ENCODE measurements at places on chromosomes 4 and X.

DNA sequence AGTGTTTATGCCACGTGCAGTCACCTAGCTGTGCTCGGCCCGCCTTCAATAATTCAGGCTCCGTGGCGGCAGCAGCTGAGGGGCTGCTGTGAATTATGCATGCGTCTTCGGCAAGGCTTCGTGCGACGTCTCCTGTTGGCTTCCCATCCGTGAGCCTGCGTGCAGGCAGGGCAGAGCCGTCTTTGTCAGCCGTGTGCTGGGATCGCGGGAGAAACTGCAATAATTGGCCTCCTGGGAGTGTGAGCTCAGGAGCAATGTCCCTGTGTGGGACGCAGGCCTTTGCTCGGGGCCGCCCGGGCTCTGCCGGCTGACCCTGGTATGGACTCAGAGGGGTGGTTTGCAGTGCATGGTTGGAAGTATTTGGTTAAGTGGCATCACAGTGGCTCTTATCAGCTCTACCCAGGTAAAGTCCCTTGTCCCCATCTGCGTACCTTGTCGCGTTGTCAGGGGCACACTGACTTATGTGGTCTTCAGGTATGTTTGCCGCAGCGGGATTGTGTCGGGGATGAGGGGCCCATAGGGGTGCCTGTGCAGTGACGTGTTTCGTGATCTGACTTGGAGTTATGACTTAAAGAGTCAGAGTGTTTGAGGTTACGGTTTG lies 34.5 kb upstream of the HGFAC start:
- DNase-seq: no peak

DNA sequence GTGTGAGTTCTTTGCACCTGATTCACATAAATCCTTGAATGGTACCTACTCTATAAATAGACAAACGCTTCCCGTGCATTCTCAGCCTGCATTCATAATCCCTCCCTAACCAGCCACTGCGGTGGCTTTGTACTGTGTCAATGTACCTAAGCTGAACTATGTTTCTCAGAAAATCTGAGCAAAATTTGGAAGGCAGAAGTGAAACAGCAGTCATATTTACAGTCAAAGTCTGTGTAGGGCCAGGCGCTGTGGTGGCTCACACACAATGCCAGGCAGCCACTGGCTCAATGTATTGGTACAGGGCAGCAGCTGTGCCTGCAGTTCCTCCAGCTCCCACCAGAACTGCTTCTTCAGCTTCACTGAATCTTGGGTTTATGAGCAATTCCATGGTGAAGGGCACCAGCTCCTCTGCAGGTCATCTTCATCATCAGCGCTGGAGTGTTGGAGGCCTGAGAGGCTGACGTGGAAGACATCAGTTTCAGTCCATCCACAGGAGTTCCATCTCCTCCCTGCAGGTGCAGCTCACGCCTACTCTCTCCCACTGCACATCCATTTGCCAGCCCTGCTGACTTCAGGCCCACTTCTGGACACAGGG lies 32.3 kb upstream of the IRF2 start:
- DNase-seq: no peak

GRCh38 chrX:31845003-31845402 lies 773.2 kb upstream of the FTHL17 start:
- DNase-seq: no peak

DNA sequence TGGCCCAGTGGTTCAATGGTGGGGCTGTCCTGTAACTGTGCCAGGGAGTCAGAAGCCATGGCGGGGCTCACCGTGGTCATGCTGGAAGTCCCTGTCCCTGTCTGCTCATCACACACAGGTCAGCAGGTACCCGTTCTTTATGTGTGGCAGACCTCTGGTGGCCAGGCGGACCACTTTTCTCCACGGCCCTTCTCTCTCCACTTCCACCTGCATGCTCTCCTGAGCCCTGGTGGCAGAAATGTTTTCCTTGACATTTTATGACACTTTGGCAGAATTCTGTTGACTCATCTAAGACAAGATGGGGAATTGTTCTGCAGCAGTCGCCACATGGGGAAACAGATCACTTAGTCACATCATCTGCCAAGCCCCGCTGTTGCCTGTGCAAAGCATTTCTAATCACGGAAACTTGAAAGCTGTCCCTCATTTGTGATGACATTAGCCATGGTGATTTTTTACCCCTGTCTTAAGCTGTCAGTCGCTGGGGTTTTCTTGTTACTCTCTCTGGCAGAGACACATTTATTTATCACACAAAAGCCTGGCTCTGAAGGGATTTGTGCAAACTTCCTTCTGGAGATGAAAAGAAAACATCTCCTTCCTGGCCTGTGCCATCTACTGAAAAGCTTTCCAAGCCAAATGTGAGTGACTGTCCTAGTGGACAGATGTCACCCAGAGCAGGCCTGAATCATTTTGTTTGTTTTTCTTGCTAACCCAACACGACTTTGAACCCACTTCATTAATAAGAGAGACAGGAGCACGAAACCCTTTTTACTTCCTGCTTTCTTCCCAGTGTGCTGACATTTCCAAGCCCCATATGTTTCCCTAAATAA lies 38.8 kb upstream of the STIM2 start:
- no peak for DNase-seq

DNA sequence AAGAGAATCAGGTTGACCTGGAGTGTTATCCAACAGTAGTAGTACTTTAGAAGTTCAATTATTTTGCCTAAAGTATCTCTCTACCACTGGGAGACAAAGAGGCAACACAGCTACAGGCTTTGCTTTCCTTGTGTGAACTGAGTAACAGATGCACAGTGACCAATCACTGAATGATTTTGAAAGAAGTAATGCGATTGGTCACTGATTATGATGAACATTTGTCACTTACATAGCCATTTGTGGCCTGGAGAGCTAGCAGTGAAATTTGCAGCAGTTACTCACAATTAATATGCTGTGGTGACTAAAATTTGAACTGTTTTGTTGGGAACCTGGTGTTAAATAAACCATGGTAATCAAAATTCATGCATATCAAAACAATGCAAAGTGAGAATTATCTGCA lies 508.7 kb upstream of the DIPK2B start:
- no peak for DNase-seq

DNA sequence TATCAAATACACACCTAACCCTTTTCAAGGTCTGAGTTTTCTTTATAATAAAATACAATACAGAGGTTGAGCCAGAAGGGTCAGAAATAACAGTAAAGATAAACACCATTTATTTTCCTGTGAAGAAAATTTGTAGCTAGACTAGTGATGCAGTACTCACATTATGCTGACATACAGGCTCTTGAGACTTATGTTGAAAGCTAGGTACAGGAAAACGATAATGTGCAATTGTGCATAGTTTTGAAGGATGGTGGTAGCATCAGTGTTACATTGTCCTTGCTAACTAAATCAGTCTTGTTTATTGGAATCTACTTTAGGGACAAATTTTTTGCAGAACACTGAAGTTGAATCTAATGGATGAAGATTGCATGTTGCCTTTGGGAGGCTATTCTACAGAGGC lies 1877.2 kb downstream of the PCDH7 start:
- DNase-seq: no peak

DNA sequence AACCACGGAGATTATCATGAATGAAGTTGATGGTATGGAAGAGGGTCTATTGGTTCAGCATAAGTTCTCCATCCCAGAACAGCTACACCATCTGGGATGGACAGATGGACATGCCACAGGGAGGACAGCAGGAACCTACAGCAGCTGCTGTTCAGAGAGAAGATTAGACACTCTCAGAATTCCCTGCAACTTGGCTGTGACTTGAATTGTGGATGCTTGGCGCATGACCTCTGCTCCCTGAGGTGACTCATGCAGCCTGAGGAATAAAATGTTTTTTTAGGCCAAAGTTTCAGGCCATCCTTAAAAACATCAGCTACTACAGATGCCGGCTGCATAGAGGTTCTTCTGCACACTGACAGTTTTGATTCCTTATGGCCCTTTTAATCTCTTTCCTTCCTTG lies 97.3 kb downstream of the RS1 start:
- DNase-seq: no peak

GRCh38 chrX:126065901-126066660 lies 100.0 kb downstream of the DCAF12L2 start:
- DNase-seq: no peak

GRCh38 chrX:39456894-39457604 lies 640.7 kb downstream of the BCOR start:
- no peak for DNase-seq

DNA sequence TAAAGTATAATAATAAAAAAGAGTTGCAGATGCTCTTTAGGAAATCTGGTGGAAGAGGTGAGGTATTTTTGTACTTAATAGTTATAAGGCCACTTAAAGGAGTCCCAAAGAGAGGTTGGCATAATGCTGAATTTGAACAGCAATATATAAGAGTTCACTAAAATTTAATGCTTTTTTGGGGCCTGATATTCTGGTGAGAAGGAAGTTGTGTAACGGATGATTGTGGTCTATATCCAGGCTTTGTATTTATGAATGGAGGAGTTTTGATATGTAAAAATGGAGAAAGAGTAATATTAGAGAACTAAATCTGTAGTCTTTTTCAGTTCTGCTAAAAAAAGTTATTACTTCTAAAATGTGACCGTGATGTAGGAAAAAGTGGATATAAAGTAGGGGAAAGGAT lies 20.4 kb downstream of the BMP2K start:
- DNase-seq: no peak

DNA sequence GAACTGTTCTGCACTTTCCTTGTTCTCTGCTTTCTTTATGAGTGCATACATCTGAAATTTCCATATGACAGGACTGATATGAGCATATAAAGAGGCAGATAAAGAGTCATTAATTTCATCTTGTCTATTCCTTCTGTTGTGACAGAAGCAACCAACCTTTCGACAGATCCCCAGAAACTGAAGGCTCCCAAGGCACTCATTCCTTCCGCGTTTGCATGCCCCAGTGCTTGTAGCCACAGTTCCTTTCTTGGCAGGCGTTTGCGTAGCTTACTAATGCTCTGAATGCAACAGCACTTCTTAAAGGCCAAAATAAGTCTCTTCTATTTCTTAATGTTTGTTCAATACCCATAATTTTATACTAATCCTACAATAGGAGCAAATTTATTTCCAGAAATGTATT lies 94.0 kb upstream of the TBL1X start:
- no peak for DNase-seq

- DNase-seq: no peak
Observed at GRCh38 chr4:108148316-108148715, 20.4 kb downstream of the LEF1 start.

- no peak for DNase-seq
Observed at GRCh38 chr4:86879641-86880040, 12.6 kb downstream of the C4orf36 start.

DNA sequence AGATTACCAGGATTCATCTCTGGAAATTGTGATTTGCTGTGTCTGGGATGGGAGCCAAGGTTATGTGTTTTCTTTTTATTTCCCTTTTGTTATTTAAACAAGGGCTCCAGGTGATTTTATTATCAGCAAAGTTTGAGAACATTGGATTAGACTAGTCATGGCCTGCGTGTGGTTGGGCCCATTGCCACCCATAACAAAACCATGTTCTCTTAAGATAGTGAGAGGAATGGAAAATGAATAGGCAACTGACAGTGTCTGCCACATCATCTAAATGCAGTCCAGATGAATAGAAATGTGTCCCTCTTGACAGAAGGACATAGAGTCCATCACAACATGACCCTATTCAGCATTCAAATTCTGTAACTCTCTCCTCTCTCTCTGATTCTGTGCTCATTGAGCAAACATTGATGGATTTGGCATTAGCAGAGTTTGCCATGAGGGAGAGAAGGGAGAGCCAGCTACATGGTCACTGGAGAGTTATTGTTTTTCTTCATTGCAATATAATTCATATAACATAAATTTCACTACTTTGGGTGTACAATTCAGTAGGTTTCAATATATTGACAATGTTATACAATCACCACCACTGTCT lies 11.7 kb downstream of the XK start:
- no peak for DNase-seq

DNA sequence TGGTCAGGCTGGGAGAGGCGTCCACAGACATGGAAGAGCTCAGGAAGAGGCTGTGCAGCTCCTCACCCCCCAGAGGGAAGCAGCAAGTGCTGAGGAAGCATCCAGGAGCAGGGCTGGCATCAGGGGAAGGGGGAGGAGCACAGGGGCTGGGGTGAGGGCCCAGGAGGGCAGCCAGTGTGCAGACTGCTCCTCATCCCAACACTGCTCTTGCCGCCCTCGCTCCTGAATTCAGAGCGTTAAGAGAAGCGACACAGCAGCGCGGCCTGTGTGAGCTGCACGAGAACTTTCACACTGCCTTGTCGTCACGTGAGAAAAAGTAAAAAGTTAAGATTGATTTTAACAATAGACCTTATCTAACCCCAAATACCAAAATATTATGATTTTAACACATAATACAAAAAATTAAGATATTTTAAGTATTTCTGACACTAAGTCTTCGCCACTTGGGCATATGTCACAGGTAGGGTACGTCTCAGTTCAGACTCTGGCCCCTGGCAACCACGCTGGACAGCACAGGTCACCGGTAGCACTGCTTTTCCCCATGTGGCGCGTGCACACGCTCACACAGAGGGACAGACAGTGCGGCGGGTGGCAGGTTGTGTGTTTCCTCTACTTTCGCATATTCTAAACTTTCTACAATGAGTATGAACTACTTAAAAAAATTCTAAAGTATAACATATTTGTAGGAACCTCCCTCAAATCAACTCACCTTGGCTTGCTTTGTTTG lies 19.7 kb downstream of the NOP14 start:
- DNase-seq: no peak

- peak; percentile 61 for DNase-seq
Observed at GRCh38 chr4:163166041-163166579, 580 bp downstream of the NAF1 start.

DNA sequence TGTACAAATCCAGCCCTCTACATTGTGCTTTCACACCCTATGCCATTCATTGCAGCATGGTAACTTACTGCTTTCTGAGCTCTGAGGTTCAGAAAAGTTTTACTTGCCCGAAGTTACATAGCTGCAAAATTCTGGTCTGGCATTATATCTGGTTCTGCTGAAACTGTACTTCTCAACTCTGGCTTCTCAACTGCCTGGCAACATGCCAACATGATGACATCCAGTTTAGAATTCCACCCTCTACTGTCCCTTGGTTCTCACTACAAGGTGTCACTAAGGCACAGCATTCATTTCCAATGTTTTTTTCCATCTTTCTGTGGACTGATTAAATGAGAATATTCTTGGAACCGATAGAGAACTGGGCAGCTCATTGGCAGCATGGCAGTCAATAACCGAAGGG lies 242.9 kb upstream of the PRPS2 start:
- DNase-seq: no peak

DNA sequence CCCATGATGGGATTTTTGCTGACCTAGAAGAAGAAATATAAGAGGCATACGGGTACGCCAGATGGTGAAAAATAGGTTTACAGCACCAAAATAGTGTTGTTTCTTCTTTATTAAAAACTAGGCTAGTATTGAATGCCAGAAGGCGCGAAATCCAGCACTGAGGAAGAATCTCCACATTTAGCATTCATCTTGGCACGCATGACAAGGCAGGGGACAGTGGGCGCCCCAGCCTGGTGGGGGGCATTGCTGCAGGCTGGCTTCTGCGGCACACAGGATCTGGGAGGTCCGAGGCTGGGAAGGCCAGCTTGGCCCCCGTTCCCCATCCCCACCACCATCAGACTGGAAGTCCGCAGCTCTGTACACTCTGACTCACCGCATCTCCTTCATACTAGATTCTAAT lies 75.7 kb upstream of the DDX3X start:
- no peak for DNase-seq

Measured in activated CD4-positive, alpha-beta T cell treated with anti-CD3 and anti-CD28 coated beads for 4 hours (primary cell).